ENCODE measurements at places on chromosomes 3 and 15.

DNA sequence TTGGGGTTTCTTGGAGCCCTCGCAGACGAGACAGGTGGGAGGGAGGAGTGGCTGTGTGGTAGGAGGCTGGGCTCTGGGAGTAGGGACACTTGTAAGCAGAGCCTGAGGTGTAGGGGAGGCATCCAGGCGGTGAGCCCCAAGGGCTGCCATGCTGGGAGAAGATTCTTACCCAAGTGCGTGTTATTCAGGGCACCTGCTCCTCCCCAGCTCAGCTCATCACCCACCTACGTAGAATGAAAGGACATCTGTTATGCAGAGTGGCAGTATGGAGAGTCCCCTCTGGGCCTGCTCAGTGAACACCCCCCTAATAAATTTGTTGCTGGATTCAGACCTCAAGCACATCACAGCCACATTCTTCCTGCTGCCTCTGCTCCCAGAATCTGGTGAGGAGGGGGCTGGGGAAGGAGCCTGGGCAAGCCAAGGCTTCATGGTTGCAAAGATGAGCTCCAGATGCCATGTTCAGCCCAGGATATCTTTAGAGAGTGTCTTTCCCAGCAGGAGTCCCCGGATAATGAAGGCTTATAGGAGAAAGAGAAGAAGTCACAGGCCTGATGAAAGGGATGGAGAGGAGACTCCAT lies 261.8 kb downstream of the EPHB1 start:
- no peak overlapping the region for H3K4me3 ChIP-seq
- no peak for DNase-seq
- no peak overlapping the region for H3K27ac ChIP-seq
- H3K27me3 ChIP-seq, result no peaks in the 10 kb centered on the region
- H3K36me3 ChIP-seq, result no peaks in the 10 kb centered on the region
- no peaks in the 10 kb centered on the region for H3K4me1 ChIP-seq

DNA sequence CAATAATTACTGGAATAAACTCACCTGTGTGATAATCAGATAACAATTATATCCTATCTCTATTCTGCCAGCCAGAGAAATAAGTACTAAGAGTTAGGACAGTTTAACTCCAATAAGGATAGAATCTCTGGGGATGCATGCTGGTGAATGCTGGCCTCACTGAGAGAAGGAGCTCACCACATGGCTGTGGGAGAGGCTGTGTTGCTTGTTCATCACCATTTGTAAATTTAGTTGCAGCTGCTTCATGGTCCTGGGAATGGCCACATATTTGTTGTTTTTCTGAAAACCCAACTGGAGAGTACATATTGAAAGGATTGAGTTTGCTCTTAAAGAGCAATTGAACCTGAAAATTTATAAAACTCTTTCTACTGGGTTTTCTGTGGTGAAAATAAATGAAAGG lies 207.3 kb downstream of the NECTIN3 start:
- no peak overlapping the region for H3K4me3 ChIP-seq
- no peaks in the 10 kb centered on the region for H3K36me3 ChIP-seq
- no peak overlapping the region for H3K27ac ChIP-seq
- no peaks in the 10 kb centered on the region for H3K27me3 ChIP-seq

GRCh38 chr15:36603987-36604386 lies 24.6 kb downstream of the CDIN1 start:
- H3K27ac ChIP-seq, result no peak overlapping the region
- no peak for DNase-seq
- no peaks in the 10 kb centered on the region for H3K36me3 ChIP-seq

- peaks cover 5% of the 10 kb centered on the region for H3K4me1 ChIP-seq
- no peaks in the 10 kb centered on the region for H3K36me3 ChIP-seq
Measured at GRCh38 chr15:92158426-92158825, 235.3 kb upstream of the ST8SIA2 start.

DNA sequence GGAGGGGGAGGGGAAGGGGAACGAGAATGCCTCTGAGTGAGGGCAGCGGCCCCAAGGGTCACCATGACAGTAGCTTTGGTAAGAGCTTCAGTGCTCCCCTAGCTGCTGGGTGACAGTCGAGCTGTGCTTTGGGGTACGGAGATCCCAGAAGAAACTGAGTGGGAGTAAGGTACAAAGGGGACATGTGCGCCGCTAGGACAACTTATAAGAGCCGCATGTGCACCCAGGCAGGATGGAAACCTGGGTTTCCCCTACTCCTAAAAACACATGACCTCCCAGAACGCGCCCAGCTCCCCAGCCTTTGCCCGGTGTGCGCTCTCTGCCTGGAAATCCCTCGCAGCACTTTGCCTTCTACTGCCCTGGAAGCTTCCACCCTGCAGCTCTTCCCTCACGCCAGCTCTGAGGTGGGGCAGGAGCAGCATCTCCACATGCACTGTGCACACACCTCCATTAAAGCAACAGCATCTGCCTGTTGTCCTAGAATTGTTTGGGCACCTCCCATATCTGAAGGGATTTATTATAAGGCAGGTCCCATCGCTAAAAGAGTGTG lies 232.2 kb downstream of the ADAMTS17 start:
- DNase-seq, result no peak
- H3K4me3 ChIP-seq, result no peak overlapping the region
- peaks cover 9% of the 10 kb centered on the region for H3K27me3 ChIP-seq

- H3K27ac ChIP-seq, result peak overlapping the region; percentile 62
- peak overlapping the region; percentile 91 for H3K4me3 ChIP-seq
- peaks cover 5% of the 10 kb centered on the region for H3K36me3 ChIP-seq
- H3K27me3 ChIP-seq, result peaks cover 84% of the 10 kb centered on the region
- DNase-seq, result peak; percentile 15
Measured at GRCh38 chr3:43996379-43997301, 245.0 kb upstream of the TOPAZ1 start.

GRCh38 chr3:43372809-43373559 lies 86.6 kb downstream of the SNRK start:
- no peaks in the 10 kb centered on the region for H3K36me3 ChIP-seq
- H3K4me3 ChIP-seq, result no peak overlapping the region
- H3K27me3 ChIP-seq, result no peaks in the 10 kb centered on the region
- no peak overlapping the region for H3K27ac ChIP-seq
- DNase-seq, result no peak

DNA sequence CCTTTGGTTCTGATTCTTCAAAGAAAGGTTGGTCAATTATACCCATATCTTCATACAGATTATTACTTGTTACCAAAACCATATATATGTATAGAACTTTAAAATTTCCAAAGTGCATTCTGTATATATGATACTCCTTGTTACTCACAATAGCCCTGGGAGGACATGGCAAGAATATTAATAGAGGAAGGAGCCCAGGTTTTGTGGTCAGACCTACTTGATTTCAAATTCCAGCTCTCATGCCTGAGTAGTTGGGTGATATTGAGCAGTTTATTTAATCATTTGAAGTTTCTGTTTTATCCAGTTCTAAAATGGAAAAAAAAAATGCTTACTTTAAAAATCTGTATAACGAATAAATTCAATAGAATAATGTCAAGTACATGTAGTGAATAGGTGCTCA lies 2.5 kb downstream of the IL1RAP start:
- no peaks in the 10 kb centered on the region for H3K27me3 ChIP-seq
- H3K4me1 ChIP-seq, result peaks cover 23% of the 10 kb centered on the region
- no peak overlapping the region for H3K4me3 ChIP-seq
- no peak for DNase-seq
- H3K36me3 ChIP-seq, result no peaks in the 10 kb centered on the region

DNA sequence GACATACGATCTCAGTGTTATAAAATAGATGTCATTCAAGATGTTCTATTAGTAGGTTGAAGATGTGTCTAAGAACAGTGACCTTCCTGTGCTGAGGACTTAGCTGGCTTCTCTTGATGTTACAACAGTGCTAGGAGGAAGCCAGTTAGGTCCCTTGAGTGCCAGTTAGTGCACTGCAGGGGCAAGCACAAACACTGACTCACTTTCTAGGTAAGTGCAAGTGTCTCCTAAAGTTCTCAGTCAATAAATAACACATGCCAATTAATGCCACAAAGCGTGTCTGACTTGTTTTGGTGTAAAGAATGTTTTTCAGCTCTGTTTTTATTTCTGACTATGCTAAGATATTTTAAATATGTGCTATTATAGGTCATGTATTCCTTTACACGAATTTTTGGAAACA lies 211.8 kb downstream of the NAALADL2 start:
- no peak overlapping the region for H3K27ac ChIP-seq
- H3K36me3 ChIP-seq, result no peaks in the 10 kb centered on the region
- H3K4me1 ChIP-seq, result no peaks in the 10 kb centered on the region
- no peak overlapping the region for H3K4me3 ChIP-seq

GRCh38 chr3:180278583-180279188 lies 241.9 kb upstream of the PEX5L start:
- DNase-seq, result no peak
- peaks cover 17% of the 10 kb centered on the region for H3K4me1 ChIP-seq
- H3K36me3 ChIP-seq, result no peaks in the 10 kb centered on the region
- no peak overlapping the region for H3K27ac ChIP-seq
- no peak overlapping the region for H3K4me3 ChIP-seq
- no peaks in the 10 kb centered on the region for H3K27me3 ChIP-seq

DNA sequence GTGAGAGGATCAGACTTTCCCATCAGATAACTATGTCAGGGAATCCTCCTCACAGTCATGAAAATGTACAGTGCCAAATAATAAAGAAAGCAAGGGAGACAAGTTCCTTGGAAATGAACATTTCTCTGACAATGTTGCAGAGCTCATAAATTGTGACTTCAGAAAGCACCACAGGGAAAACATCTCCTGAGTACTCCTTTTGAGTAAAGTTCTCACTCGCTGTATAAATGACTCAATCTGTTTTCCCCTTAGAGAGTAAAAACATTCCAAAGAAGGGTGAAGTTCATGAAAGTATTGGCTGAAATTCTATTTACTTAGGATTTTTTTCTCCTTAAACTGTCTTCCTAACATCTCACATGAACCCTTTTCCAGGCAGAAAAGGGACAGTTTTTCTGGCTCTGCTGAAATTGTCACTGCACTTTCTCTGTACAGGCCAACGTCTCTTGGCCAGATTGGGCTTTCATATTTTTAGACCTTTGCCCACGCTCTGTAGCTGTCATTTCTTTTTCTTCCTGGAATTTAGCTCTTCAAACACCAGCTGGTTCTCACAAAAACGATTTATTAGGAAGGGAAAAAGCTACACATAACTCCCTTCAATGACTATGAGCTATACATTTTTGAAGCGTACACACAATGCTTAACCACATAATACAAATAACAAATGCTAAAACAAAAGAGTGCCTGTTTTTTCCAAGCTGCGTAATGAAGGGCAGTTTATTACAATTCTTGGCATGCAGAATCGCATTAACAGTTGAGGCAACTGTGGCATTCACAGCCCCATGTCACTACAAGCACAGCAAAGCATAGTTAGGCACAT lies 216.1 kb downstream of the ATP8B4 start:
- no peak for DNase-seq
- H3K27me3 ChIP-seq, result no peaks in the 10 kb centered on the region
- no peak overlapping the region for H3K4me3 ChIP-seq
- H3K4me1 ChIP-seq, result no peaks in the 10 kb centered on the region
- H3K27ac ChIP-seq, result no peak overlapping the region
- H3K36me3 ChIP-seq, result no peaks in the 10 kb centered on the region

- peak overlapping the region; percentile 65 for H3K27ac ChIP-seq
- peaks cover 28% of the 10 kb centered on the region for H3K4me1 ChIP-seq
- no peak for DNase-seq
- no peak overlapping the region for H3K4me3 ChIP-seq
Measured at GRCh38 chr3:52202384-52203077, 4.6 kb downstream of the ALAS1 start.

GRCh38 chr3:190552969-190553759 lies 39.3 kb downstream of the IL1RAP start:
- no peaks in the 10 kb centered on the region for H3K27me3 ChIP-seq
- no peaks in the 10 kb centered on the region for H3K4me1 ChIP-seq
- DNase-seq, result no peak
- H3K4me3 ChIP-seq, result no peak overlapping the region
- H3K27ac ChIP-seq, result no peak overlapping the region

DNA sequence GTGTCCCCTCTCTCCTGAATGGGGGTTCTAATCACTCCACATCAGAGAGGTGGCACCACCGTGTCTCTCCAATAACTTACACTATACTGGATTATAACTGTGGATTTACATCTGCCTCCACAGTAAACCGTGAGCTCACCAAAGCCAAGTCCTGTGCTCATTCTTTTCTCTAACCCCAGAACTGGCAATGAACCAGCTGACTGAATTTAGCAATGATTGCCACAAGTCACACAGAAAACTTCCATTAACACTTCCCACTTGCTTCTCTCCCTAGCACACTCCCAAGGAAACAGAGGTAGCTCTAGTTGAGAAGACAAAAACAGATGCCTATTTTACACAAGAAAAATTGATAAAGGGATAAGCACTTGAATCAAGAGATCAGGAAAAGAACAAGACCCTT lies 361.3 kb downstream of the ULK4 start:
- H3K27me3 ChIP-seq, result no peaks in the 10 kb centered on the region
- no peak for DNase-seq
- H3K4me1 ChIP-seq, result peaks cover 9% of the 10 kb centered on the region
- no peak overlapping the region for H3K27ac ChIP-seq

DNA sequence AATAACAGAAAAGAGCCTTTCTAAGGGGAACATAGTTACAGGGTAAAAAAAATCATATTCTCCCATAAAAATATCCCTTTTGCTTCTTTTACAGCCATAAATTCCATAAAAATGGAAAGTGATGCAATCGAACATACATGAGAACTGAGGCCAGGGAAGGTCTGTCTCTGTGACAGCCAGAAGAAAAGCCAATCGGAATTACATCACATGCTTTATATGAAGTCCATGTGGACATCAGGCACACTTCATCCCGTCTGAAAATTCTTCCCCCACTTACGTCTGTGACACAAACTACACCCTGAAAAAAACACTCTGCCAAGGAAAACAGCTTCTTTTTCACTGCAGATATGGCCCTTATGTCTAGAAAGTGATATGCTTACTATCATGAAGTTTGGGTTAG lies 323.5 kb downstream of the ERC2 start:
- no peak for DNase-seq
- peaks cover 5% of the 10 kb centered on the region for H3K27me3 ChIP-seq
- no peak overlapping the region for H3K27ac ChIP-seq
- no peak overlapping the region for H3K4me3 ChIP-seq
- H3K4me1 ChIP-seq, result no peaks in the 10 kb centered on the region
- H3K36me3 ChIP-seq, result peaks cover 4% of the 10 kb centered on the region
